Right ventricle myocardium inferior (tissue), 1 donor: ENCODE measurements at places on chromosomes 2 and 18. TPM values are rescaled to one million over a fixed set of nuclear protein-coding genes. Genes with fewer than 3 reads are reported as not detected.

INPP5D gene
- 5.2 TPM for total RNA-seq

INHA gene
- 1.9 TPM for total RNA-seq

TDRD15 gene
- total RNA-seq: not detected

AGXT gene
- total RNA-seq: not detected

VPS4B gene
- 20.4 TPM for total RNA-seq

VSNL1 gene
- total RNA-seq: 10.4 TPM

PLB1 gene
- total RNA-seq: 3.0 TPM

TEKT4 gene
- 0.16 TPM for total RNA-seq

ASAP2 gene
- total RNA-seq: 12.9 TPM

ERICH2 gene
- total RNA-seq: not detected

HOXD10 gene
- total RNA-seq: not detected

SKOR2 gene
- total RNA-seq: not detected

CCDC74B gene
- 0.97 TPM for total RNA-seq

ARHGAP15 gene
- 4.2 TPM for total RNA-seq

TUBB8B gene
- not detected for total RNA-seq

LRP1B gene
- not detected for total RNA-seq

LHCGR gene
- total RNA-seq: 0.11 TPM
